ENCODE measurements at places on chromosomes 3 and 15. TPM values are rescaled to one million over a fixed set of nuclear protein-coding genes. Genes with fewer than 3 reads are reported as not detected.

The MFSD1 gene
- 5.7 TPM for total RNA-seq

The CHDH gene
- 0.12 TPM for total RNA-seq

The KNG1 gene
- not detected for total RNA-seq

The GABRA5 gene
- total RNA-seq, result not detected

The COL6A5 gene
- total RNA-seq, result not detected

The TEX9 gene
- total RNA-seq, result 1.4 TPM

The TLR9 gene
- total RNA-seq, result 0.62 TPM

The CNOT10 gene
- total RNA-seq, result 46.5 TPM

The HRH1 gene
- total RNA-seq, result 0.10 TPM

The THPO gene
- not detected for total RNA-seq

The KCNMB3 gene
- 0.20 TPM for total RNA-seq

Measured in activated naive CD4-positive, alpha-beta T cell treated with anti-CD3 and anti-CD28 coated beads for 36 hours (primary cell).